HL-60 (cell line): ENCODE measurements at places on chromosomes 7 and 10.
A peak's percentile ranks its signal among the peaks of the same experiment; 100 is the strongest.

DNA sequence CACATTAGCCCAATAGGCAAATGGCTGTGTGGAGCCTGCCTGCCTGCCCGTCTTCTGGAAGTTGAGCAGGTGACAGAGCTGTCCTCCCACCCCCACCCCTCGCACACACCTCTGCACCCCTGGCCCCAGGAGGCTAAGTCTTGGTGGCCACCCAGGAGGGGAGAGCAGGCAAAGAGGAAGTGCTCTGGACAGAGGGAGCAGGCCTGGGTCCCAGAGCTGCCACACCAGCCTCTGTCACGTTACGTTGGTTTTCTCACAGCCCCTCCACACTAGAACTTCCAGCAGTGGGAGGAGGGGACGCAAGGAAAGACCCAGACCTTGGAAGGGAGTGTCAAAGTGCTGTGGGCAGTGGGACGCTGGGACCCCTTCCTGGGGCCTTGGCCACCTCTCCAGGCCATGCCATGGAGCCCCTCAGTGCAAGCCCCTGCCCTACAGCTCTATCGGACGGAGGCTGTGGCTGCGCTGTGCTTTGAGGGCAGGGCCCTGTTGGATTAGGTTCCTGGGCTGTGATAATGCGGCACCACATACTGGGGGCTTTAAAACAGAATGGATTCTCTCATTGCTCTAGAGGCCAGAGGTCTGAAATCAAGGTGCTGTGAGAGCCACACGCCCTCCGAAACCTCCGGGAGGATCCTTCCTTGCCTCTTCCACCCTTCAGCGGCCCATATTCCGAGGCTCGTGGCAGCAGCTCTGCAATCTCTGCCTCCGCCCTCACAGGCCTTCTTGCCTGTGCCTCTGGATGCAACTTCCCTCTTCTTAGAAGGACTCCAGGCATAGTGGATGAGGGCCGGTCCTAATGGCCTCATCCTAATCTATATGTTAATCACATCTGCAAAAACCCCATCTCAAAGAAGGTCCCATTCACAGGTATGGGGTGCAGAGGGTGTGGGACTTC, 9.9 kb downstream of the PRKAG2 start:
- no peak for DNase-seq

DNA sequence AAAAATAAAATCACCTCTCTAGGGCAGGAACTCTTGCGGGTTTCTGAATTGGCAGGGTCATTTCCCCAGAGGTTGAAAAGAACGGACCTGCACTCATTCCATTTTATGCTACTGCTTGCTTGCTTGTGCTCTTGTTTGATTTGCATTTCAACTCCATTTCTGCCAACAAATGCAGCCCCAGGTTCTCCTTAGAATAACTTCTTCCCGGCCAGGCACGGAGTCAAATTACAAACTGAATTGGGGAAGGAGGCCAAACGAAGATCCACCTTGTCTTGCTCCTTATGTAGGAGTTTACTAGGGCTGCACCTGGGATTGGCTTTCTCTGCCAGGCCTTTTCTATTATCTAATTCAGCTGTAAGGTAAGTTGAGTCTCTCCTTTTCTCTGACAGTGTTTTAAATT, 79.6 kb downstream of the HGF start:
- no peak for DNase-seq

DNA sequence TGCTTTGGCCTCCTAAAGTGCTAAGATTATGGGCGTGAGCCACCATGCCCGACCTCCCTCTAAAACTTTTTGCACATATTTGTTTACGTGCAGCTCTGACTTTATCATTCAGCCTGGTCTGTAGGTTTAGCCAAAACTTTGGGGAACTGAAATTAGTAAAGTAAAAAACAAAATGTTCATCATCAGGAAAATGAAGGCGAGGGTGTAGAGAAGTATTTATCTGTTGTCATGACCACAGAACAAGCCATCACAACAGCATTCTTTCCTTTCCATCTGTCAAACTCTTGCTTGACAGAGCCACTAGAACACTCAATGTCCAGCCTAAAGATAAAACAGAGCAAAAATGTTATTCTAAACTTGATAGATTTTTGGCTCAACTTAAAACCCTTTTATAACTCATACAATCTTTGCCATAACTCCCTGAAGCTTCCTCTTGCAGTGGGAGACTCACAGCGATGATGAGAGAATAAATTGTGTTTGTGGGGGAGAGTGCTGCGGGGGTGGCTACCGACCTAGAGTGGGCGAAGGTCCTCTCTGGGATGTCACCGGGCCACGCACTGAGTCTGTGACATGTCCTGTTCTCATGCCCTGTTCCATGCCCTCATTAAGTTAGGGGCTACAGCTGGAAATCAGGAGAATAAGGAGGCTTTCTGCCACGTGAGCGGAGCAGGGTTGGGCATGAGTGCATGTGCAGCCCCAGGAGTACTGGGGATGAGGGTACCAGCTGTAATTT, 58.6 kb upstream of the MKRN1 start:
- no peak for DNase-seq

GRCh38 chr7:29194594-29195427, at the start of gene CHN2:
Gene CHN2, plus strand, starts transcription at chr7:29194775.
- DNase-seq: peak; percentile 25

- no peak for DNase-seq
Observed at GRCh38 chr10:92242380-92242779, 48.5 kb downstream of the CPEB3 start.
